Activated effector memory CD4-positive, alpha-beta T cell treated with anti-CD3 and anti-CD28 coated beads, Interleukin-2, amount 50 U/mL, for 16 hours (primary cell): ENCODE measurements at places on chromosomes 12 and 14.

GRCh38 chr12:131734336-131735152 is 23.7 kb downstream of the SFSWAP start:
- DNase-seq: peak; percentile 51

DNA sequence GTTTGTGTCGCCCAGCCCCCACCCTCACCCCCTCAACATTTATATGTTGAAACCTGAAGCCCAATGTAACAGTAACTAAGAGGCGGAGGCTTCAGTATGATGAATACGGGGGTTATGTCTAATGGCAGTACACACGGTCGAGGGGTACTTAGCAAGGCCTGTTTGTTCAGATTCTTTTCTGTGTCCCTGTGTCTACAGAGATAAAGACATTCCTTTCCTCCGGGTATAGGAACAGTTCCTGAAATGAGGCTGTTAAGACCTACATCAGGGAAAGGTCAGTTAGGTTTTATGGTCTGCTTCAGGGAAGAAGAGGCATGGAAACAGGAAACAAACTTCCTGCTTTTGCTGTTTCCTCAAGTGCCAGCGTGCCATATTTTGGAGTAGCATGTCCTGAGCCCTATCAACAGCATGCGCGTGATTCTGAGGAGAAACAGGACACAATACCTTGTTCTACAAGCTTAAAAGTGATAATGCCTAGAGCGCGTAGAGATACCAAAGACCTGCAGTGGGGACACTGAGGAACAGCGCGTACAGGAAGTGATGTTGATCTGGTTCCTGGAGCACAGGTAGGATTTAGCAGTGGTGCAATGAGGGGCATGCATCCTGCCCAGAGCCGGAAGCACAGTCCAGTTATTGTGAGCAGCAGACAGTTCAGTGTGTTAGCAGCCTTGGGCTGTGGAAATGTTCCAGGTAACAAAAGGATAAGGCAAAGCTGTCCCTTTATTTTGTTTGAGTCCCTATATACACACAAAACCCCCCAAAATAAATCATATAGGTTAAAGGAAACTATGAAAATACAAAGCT is 47.2 kb downstream of the FGD4 start:
- no peak for DNase-seq

DNA sequence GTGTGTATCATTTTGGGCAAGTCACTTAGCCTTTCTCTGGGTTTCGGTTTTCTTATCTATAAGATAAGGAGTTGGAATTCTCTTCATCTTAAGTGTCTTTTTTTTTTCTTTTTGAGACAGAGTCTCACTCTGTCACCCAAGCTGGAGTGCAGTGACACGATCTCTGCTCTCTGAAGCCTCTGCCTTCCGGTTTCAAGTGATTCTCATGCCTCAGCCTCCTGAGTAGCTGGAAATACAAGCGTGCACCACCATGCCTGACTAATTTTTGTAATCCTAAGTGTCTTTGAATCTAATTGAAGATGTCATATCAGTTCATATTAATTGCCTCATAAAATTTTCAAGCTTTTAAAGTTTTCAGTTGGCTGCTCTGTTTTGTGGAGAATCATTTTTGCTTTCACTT is 4.0 kb downstream of the SRGAP1 start:
- DNase-seq: no peak

- no peak for DNase-seq
These were observed 324.2 kb downstream of the AEBP2 start for GRCh38 chr12:19763488-19763887.

GRCh38 chr12:124338448-124338847 is 43.6 kb downstream of the RFLNA start:
- DNase-seq: no peak

GRCh38 chr12:67357376-67358125 is 88.4 kb downstream of the CAND1 start:
- no peak for DNase-seq

- DNase-seq: no peak
These were observed 6.2 kb downstream of the LRP1-AS start for GRCh38 chr12:57141249-57141648.

DNA sequence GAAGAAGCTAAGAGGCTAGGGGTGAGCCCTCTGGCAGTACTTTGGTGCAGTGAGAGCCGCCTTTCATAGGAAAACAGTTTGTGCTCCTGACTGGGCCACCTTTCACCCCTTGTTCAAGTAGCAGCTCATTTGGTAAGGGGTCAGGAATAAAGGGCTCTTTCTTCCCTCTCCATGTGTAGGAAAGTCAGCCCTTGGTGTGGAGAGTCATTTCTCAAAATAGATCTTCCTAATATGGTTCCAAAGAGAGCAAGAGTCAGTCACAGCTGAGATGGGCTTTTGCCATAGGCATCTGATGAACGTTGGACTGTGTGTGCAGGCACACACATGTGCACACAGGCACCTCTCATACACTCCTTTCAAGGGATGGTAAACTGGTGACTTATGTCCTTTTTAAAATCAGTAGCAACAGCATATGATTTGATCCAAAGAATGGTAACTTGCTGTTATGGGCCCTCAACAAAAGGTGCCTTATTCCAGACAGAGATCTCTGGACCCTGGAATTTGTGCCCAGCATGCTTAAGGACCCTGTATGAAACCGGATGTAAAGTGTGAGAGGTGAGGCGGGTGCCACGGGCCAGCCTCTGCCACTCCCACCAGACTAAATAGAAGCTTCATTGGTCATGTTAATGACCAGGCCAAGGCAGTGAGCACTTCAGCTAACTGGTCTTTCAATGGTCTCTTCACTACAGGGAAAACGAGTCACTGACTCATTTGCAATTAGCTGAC is 16.7 kb upstream of the RIC8B start:
- no peak for DNase-seq

DNA sequence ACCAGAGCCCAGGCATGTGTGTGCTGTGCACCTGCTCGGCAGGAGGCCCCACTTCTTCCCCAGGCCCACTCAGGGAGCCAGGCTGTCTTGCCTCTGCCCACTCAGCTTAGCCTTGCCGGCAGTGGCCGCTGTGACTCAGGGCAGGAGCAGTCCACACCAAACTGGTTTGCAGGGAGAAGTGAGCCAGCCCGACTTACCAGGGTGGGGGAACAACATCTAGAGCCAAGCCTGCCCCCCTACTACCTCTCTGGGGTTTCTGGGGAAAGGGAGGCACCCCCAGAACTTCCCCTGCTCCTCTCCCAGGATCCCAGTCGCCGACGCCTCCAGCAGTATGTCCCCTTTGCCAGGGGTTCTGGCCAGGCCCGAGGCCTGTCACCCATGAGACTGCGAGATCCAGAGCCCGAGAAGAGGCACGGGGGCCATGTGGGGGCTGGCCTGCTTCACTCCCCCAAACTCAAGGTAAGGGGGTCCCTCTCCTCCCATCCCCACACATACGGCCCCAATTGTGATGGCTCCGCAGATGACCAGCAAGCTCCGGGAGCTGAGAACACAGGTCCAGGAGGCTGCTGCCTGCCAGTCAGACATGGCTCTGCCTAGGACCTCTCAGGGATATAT is 3.0 kb downstream of the PLEKHG6 start:
- DNase-seq: no peak

- DNase-seq: no peak
These were observed 82.2 kb upstream of the RMST start for GRCh38 chr12:97380440-97380839.

GRCh38 chr14:38199739-38200138 is 8.0 kb upstream of the SSTR1 start:
- DNase-seq: no peak

- DNase-seq: no peak
These were observed 160.8 kb upstream of the FAR2 start for GRCh38 chr12:28988325-28988704.

DNA sequence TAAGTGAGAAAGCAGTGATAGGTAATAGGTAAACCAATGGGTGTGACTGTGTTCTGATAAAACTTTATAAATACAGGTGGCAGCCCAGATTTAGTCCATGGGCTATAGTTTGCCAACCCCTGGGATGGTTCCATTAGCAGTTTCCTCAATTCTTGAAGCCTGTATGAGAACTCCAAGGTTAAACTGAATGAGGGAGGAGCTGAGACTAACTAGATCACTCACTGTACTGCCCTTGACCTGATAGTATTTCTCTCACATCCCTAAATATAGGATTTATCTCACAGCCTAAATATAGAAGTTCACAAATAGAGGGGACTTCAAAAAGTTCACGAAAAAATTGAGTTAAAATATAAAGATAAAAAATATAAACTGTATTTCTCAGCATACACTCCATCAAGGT is 439.6 kb upstream of the CCDC196 start:
- no peak for DNase-seq

- DNase-seq: no peak
These were observed 35.6 kb upstream of the FBRSL1 start for GRCh38 chr12:132454193-132454932.

- peak; percentile 45 for DNase-seq
These were observed 16.8 kb upstream of the ANKRD33 start for GRCh38 chr12:51871126-51871525.
